Body of pancreas (tissue), 4 donors: ENCODE measurements at places on chromosomes 7 and 10. TPM values are rescaled to one million over a fixed set of nuclear protein-coding genes. Genes with fewer than 3 reads are reported as not detected.

Gene CFAP46
- 0.52 TPM for total RNA-seq

Gene UNCX
- total RNA-seq, result not detected

Gene CCDC146
- 7.5 TPM for total RNA-seq

Gene CAPZA2
- total RNA-seq, result 53.1 TPM

Gene ANKRD2
- not detected for total RNA-seq

Gene PRPS1L1
- total RNA-seq, result not detected

Gene H2BK1
- not detected for total RNA-seq

Gene NYAP1
- 1.3 TPM for total RNA-seq

Gene WEE2
- total RNA-seq, result not detected

Gene DGKI
- total RNA-seq, result not detected

Gene CASTOR2
- 9.6 TPM for total RNA-seq

Gene TAS2R16
- not detected for total RNA-seq

Gene FOXI2
- not detected for total RNA-seq

Gene ICA1
- 71.2 TPM for total RNA-seq

Gene GJC3
- not detected for total RNA-seq

Gene PCLO
- 10.9 TPM for total RNA-seq

Gene NPTX2
- total RNA-seq, result 37.2 TPM

DNA sequence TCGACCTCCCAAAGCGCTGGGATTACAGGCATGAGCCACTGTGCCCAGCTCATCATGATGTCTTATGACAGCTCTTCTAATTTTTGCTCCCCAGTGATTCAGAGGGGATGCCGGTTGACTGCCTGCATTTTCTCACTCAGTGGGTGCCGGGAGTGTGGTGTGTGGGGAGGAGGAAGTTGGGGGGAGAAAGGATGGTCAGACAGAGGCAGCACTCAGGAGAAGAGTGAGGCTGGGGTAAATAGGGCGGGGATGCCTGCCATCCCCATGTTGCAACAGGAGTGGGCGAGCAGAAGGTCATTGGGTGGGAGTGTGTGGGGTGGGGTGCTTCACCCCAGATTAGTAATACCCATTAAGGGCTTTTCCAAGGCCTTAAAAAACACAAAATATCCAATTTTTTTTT, 3.5 kb upstream of the CCL24 start:
- no peak for DNase-seq

- no peak for DNase-seq
These were observed 44.6 kb downstream of the VSTM4 start for GRCh38 chr10:49070701-49071100.

DNA sequence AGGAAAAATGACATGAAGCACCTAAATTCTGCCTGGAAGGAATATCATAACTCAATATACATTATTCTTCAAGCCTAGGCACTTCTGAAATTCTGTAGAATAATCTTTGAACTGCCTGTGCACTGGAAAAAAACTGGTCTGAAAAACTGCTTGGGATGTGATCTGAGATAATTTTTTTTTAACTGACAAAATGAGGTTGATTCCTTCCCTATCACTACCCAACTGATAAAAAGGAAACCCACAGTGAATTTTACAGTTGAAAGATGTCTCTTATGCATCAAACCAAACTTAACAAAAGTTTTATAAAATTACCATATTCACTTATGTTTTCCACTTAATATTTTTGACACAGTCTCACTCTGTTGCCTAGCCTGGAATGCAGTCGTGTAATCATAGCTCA, 67.2 kb upstream of the FAM133B start:
- DNase-seq, result no peak

GRCh38 chr7:142391191-142391992, 133.5 kb upstream of the PRSS58 start:
- no peak for DNase-seq

DNA sequence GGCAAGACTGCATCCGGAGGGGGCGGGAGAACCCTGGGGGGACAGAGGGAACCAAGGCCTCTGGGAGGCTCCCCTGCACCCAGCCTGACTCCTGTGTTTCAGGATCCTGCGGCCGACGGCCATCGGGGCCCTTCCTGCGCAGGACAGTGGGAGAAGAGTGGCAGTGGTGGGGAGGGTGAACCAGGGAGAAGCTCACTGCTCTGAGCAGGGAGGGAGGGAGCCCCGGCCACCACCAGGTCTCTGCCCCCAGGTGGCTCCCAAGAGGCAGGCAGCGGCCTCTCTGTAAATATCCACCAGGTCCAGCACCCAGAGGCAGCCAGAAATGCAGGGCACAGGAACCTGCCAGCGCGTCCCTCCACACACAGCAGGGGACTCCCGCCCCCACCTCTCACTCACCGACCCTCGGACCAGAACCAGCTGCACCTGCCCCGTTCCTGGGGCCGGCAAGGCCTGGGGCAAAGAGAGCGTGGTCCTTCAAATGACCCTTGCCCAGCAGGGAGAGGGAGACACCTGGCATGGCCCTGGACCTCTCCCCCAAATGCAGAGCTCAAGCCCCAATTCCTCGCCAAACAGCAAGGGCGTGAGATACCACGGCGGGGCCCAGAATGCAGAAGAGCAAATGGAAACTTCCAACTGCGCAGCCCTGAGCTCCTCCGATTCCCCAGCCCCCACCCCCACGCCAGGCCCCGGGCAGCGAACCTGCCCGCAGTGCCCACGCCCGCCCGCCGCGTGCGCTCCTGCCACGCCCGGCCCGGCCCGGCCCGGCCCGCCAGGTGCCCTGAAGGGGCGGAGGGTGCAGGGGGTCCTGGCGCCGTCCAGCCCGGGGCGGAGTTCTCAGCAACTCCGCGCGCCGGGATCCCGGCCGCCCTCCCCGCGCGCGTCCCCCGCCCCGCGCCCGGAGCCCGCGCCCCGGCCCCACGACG, 805 bp downstream of the RASGEF1A start:
- DNase-seq, result peak; percentile 77

- no peak for DNase-seq
These were observed 97.7 kb upstream of the CARD11 start for GRCh38 chr7:3141326-3141725.

DNA sequence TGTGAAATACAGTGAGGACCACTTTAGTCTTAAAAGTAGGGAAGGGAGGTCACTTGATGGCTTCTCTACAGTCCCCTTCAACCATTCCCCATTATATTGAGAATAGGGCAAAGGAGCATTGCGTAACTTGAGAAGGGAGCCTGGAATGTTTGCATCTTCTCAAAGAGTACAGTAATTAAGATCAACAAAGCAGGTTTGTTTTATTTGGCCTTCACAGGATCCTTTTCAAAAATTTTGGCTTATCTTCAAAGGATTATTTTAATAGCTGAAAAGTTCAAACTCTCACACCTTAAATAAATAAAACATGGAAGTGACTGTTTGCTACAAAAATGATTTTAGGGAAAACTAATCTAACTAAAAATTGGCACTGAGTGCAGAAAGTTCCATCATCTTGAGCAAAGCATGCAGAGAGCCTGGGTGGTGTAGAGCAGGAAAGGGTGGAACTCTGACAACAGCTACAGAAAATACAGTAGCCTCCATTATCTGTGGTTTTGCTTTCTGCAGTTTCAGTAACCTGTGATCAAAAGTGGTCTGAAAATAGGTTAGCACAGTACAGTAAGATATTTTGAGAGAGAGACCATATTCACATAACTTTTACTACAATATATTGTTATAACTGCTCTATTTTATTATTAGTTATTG, 214.0 kb downstream of the MDFIC start:
- no peak for DNase-seq

DNA sequence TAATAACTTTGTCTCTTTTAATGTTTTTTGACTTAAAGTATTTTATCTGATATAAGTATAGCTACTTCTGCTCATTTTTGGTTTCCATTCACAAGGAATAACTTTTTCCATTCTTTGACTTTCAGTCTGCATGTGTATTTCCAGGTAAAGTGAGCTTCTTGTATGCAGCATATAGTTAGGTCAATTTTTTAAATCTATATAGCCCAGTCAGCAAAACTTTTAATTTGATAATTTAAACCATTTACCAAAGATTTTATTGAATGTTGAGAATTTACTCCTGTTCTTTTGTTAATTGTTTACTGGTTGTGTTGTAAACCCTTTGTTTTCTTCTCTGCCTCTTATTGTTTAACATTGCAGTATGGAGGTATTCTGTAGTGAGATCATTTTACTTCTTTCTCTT, 696.9 kb upstream of the LRRTM3 start:
- no peak for DNase-seq

GRCh38 chr7:12640299-12641096, 46.9 kb upstream of the ARL4A start:
- DNase-seq, result no peak

- peak; percentile 80 for DNase-seq
These were observed 41.0 kb downstream of the STRA8 start for GRCh38 chr7:135274495-135275268.

DNA sequence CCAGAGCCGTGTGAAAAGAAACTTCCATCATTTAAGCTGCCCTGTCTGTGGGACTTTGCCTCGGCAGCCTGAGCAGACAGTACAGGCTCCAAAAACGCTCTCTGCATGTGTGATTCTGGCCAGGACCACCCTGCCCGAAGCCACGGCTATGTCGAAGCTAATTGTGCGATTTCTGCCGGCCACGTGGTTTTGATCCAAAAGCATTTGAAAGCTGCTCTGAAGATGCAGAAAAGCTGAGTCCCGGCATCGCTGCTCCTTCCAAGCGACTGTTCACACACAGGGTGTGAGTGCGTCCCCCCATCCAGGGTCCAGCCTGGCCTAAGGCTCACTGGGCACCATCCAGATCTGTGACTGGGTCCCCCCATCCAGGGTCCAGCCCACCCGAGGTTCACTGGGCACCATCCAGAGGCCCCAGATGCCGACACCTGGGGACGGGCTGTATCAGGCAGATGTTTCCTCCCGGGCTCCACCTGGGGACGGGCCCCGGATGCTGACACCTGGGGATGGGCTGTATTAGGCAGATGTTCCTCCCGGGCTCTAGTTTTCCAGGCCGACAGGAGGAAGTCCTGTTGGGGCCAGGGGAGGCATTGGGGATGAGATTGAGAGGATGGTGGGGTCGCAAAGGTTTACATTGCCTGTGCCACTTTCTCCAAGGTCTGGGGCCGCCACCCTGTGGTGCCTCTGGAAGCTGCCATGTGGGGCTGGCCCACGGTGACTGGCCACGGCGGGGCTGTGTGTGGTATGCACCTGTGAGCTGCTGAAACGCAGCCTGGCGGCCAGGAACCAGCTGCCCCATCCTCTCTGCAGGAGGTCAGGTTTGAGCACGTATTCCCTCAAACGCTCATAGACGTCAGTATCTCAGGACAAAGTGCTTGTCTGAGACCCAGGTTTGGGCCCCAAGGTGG, 527.4 kb downstream of the DNAJB6 start:
- DNase-seq, result no peak

- DNase-seq, result no peak
These were observed 760 bp upstream of the KCTD7 start for GRCh38 chr7:66627881-66628360.

DNA sequence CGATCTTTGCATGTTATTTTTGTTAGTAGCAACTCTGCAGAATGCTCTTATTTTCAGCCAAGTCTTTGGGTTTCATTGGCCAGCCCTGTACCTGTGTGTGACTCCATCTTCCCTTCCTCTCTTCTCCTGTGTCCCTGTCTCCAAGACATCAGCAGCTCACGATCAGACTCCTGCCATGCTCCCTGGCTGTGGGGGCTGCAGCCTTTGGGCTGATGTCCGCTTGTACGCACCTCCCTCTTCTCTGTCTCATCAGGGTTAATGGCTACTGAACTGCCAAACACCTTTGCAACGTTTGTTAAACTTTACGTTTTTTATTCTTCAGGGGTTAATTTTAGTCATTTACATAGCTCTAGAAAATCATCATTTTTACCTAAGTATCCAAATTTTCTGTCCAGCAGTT, 103.5 kb upstream of the RET start:
- no peak for DNase-seq

DNA sequence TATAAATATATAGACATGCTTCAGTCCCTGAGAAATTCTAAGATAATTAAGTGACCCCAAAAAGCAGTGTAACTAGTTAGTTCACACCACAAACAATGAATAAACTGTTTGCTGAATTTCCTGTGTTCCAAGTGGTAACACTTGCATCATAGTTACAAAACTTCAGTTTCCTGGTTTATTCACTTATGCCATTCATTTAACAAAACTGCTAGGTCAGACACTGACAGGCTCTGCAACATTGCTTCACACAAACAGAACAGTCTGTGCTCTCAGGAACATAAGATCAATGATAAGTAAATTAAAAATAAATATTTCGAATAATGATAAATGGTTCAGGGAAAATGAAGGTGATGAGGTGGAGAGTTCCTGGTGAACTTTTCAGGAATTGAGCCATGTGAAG, 133.3 kb upstream of the NAMPT start:
- peak; percentile 76 for DNase-seq

- no peak for DNase-seq
These were observed 235.2 kb downstream of the DPP6 start for GRCh38 chr7:154287356-154287755.

- no peak for DNase-seq
These were observed 126.3 kb upstream of the CELF2 start for GRCh38 chr10:10891124-10892082.

DNA sequence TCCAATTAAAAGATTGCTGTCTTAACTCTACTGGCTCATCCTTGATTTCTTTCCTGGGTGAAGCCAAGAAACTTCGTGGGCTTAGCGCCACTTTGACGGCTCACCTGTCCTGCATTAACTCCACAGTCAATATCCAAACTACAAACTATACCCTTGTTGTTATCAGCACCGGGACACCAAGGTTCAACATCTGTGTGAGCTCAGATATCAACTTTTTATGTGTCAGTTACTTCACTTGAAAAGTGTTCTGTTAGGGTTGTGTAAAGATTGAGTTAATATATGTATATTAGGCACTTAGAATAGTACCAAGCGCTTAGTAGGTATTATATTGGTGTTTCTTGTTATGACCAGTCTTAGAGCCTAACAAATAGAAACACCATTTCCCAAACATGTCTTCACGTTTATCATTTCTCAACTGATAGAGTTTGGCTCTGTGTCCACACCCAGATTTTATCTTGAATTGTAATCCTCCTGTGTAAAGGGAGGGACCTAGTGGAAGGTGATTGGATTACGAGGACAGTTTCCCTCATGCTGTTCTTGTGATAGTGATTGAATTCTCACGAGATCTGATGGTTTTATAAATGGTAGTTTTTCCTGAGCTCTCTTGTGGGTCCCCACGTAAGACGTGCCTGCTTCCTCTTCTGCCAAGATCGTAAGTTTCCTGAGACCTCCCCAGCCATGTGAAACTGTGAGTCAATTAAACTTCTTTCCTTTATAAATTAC, 19.0 kb upstream of the ST8SIA6 start:
- no peak for DNase-seq

DNA sequence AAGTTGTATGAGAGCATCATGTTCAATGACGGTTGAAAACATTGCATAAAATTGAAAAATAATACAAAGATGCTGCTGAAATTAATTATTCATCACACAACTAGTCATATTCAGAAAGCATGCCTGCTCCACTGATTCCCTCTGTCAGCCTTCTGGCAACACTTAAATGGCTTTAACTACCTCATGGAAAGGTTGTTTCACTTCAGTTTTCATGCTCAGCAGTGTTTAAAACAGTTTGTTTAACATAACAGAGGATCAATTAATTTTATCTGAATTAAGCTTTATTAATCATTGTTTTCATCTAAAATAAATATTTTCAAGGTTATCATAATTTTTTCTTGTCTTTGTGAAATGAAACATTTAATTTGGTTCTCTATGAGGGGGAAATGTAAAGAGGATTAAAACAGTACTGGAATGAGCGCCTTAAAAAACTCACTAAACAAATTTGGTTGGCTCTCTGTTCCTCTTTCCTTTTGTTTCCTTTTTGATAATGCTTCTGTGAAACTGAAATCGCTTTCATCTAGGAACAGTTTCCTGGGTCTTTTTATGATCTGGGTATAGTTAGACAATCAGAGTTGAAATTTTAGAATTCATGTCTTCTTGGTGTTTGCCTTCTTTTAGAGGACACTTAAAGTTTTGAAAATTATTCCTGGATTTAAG, 427.4 kb downstream of the SH2D4B start:
- DNase-seq, result no peak
